T-helper 17 cell (primary cell): ENCODE measurements at places on chromosomes 7 and 10. TPM values are rescaled to one million over a fixed set of nuclear protein-coding genes. Genes with fewer than 3 reads are reported as not detected.

The CYP2C19 gene
- total RNA-seq = not detected

The ABCB1 gene
- 26.1 TPM for total RNA-seq

The ACTL6B gene
- total RNA-seq = not detected

The CTAGE15 gene
- 0.73 TPM for total RNA-seq

The XRCC2 gene
- 0.50 TPM for total RNA-seq

The GOLGA7B gene
- total RNA-seq = 9.6 TPM

The KCNIP2 gene
- 2.9 TPM for total RNA-seq

The GHRHR gene
- total RNA-seq = not detected

The HTR5A gene
- not detected for total RNA-seq

The SCIN gene
- not detected for total RNA-seq

The AQP1 gene
- 0.35 TPM for total RNA-seq

The AGMO gene
- not detected for total RNA-seq
